ENCODE measurements at places on chromosomes 6 and 20.

GRCh38 chr6:31180500-31180899, 10.0 kb upstream of the POU5F1 start:
- DNase-seq: peak; percentile 75

- no peak for DNase-seq
These were observed 23.2 kb downstream of the HLA-DPA1 start for GRCh38 chr6:33050014-33050810.

- DNase-seq: peak; percentile 62
These were observed 80.2 kb downstream of the ERMARD start for GRCh38 chr6:169831450-169832246.

DNA sequence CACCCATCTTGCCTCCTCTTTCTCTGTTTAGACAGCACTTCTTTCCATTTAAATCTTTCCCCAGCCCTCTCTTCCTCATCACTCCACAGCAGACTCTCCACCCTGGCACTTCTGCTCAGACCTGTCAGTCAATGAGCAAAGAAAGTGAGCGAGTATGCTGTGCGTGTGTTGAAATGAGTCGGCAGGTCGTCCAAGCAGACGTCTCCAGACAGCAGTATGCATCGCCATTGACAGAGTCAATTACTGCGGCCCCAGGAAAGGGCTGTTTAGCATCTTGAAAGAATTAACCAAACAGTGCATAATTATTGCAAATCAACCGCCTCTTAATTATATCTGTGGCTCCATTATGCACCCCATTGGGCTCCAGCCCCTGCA, 54.8 kb upstream of the KCNG1 start:
- DNase-seq: no peak

- DNase-seq: no peak
These were observed 62.7 kb downstream of the ANKS1A start for GRCh38 chr6:34951731-34952130.

GRCh38 chr6:166465003-166465399, 82.3 kb upstream of the MPC1 start:
- DNase-seq: no peak

GRCh38 chr20:8667306-8667705, 401.6 kb upstream of the PLCB4 start:
- DNase-seq: no peak
